HTR-8/SVneo (cell line): ENCODE measurements at places on chromosomes 16 and 17.
A peak's percentile ranks its signal among the peaks of the same experiment; 100 is the strongest.

GRCh38 chr17:83180264-83180995 is 101.0 kb downstream of the METRNL start:
- no peak for DNase-seq

DNA sequence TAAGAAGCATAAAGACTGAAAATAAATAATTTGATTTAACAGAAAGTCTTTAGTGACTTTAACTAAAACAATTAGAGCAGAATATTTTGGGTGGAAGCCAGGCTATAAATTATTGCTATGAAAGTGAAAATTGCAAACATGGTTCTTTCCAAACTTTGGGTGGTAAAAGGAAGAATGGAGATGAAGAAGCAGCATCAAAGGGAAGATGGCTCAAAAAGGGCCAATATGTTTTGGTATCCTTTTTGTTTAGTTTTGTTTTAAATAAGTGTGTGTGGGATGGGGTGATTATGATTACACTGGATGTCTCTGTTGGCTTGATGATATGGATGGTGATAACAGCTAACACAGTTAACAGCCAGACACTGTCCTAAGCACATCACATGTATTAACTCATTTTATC is 153.7 kb downstream of the CYB561 start:
- no peak for DNase-seq

DNA sequence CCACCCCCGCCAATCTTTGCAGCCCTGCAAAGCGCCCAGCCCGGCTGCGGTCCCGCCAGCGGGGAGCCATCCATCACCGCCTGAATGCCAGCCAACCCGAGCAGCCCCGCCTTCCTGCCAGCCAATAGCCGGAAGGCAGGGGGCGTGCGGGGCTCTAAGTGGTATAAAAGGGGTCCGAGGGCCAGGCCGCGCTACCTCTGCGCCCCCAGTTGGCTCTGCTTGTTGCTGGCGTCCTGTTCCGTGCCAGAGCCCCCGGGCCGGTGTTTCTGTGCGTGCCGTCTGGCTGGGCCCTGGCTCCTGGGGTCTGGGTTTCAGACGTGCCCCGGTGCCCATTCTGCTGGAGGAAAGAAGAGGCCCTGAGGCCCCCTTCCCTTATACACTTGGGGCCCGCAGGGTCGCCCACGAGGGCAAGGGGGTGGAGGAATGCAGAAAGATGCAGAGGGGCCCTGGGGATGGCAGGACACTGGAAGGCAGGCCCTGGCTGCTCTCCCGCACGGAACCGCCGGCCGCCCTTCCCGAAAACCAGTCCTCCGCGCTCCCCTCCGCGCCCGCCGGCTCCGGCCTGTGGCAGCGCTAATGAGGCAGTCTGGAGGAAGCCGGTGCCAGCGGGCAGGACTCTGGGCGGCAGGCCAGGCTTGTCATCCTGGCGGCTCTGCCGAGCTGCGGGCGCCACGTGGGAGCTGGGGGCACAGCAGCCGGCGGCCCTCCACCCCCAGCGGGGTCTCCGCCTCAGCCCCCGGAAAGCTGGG is 14.0 kb downstream of the COPZ2 start:
- peak; percentile 86 for DNase-seq

GRCh38 chr17:2798678-2799077 is 2.4 kb downstream of the RAP1GAP2 start:
- no peak for DNase-seq

- DNase-seq = no peak
These were observed 10.8 kb downstream of the CHD9 start for GRCh38 chr16:53065461-53066061.

GRCh38 chr17:29369831-29370735 is 20.1 kb upstream of the TAOK1 start:
- DNase-seq = peak; percentile 87

- no peak for DNase-seq
These were observed 739 bp upstream of the FAM117A start for GRCh38 chr17:49764559-49765180.

- no peak for DNase-seq
These were observed 45.9 kb downstream of the HS3ST3B1 start for GRCh38 chr17:14346801-14347200.
